NCI-H2081 treated with DMSO at 0.1 percent for 48 hours (cell line): ENCODE measurements at places on chromosomes 12 and 14.

- DNase-seq = no peak
These were observed 332.9 kb downstream of the TMEM132D start for GRCh38 chr12:129570796-129571400.

GRCh38 chr12:32332446-32332845, 66.9 kb upstream of the FGD4 start:
- DNase-seq = no peak

- DNase-seq = no peak
These were observed 146.8 kb upstream of the RASSF8 start for GRCh38 chr12:25811656-25812126.

DNA sequence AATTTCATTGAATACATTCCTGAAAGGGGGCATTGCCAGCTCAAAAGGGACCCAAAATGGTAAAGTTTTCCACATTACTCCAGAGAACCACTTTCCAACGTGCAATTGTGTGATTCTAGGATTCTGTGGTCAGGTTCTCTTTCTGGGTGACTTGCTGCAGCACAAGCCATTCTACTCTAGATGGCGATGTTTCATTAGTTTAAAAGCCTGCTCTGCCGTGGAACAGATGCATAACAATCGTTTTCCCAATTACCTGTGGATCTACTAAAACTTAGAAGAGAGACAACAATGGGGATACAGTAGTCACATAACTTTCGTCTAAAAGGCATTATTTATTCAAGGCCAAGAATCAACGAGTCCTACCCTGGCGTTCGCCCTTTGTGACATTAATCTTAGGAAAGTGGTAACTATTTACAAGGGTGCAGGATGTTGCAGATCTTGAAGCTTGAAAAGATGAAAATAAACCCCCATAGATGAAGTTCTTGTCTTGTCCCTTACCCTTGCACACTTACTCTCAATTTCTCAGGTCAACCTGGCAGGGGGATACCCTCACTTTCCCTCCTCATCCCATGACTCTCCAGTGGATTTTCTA, 400.9 kb downstream of the SNAPC1 start:
- DNase-seq = no peak

GRCh38 chr14:89455412-89455811, 38.4 kb upstream of the FOXN3 start:
- DNase-seq = no peak

DNA sequence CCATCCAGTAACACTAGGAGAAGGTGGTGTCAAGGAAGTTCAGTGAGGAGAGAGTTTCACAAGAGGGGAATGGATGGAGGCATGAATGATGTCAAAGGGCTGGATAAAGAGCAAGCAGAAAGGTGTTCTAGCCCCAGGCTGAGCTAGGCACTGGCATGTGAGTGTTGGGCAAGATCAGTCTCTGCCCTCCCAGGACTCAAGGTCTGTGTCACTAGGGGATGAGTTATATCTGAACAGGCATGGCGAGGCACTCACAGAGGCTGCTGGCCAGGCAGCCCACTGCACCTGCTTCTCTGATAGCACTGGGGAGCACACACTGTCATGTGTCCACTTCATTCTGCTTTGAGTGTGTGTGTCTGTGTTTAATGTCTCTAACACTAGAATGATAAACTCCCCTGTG, 903.8 kb downstream of the BCL11B start:
- no peak for DNase-seq

DNA sequence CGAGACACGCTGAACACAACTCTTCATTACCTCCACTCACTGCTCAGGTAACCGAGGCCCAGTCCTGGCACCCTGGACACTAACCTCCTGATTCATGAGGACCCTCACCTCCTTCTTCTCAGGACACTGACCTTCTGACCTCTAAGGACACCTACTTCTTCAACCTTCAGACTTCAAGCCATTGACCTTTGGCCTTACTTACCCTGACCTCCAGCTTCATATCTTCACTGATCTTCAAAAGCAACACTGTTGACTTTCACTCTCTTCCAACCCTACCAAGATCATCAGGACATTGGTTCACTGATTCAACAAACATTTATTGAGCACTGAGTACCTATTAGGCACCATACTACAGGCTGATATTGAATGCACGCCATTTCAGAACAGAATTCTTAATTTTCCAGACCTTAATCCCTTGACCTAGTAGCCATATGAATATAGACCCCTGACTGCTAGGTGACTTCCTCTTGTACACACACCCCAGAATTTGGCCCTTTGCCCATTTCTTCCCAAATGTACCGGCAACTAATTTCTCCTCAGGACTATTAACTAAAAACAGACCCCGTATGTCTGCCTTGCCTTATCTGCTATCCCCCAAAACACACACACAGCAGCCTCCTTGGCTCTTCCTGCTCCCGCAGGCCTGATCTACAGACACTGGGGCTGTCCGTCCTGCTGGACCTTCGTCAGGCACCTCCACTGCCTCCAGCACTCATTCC, 5.8 kb downstream of the ARHGEF40 start:
- DNase-seq = no peak

- DNase-seq = no peak
These were observed 244.0 kb downstream of the SNAPC1 start for GRCh38 chr14:62006116-62006731.

DNA sequence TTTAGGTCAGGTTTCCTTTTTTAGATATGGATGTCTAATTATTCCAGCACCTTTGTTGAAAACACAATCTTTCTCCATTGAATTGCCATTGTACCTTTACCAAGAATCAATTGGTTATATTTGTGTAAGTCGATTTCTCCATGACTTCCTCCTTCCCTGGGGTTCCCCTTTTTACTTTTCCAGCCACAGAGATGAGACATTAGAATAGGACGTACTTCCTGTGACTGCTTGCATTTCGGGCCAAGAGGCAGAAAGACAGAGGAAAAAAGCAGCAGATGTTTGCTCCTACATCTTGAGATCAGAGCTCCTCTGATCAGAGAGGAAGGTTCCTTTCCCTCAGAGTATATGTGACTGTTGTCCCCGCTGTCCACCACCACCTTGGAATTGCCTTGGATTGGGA, 453.7 kb upstream of the RGS6 start:
- DNase-seq = no peak

DNA sequence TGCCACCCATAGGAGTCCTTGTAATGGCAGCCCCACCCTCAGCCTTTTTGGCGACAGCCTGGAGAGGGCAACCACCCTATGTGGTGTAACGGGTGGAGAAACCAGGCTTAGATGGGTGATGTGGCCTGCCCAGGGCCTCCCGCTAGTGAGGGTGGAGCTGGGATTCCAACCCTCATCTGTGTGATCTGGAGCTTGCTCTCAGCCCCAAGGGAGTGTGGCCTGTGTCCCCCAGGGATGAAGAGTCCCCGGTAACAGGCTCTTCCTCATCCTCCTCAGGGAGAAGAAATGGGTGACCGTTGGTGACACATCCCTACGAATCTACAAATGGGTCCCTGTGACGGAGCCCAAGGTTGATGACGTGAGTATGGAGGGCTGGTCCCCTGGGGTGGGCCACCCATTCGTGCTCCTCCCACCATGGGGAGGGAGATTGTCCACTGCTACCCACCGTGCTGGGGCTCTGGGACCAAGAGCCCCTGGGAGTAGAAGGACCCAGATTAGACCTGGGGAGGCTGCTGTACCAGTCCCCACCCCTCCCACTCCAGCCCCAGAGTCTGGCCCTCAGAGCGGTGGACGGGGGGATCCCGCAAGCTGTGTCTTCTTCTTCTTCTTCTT, 8.8 kb downstream of the BCL7A start:
- no peak for DNase-seq

- no peak for DNase-seq
These were observed 16.0 kb upstream of the PLEKHH1 start for GRCh38 chr14:67517083-67517482.

DNA sequence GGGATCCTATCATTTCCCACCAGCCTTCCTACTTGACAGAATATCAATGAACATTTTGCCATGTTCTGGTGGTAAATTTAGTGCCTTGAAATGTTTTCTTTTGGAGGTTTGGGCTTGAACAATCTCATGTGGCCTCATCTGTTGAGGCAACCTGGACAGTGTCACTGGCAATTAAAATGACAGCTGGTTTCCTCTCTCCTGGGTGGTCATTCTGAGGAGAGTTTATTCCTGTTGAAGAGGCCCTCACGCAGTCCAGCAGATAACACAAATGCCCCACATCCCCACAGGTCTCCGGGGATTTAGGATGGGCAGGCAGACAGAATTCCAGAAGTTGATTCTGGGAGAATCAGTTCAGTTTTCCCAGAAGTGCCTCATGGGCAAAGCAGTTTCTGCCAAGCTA, 41.9 kb downstream of the MMAB start:
- no peak for DNase-seq
